ENCODE measurements at places on chromosomes 3 and 15. TPM values are rescaled to one million over a fixed set of nuclear protein-coding genes. Genes with fewer than 3 reads are reported as not detected.

- peak; percentile 43 for DNase-seq
These were observed 63.0 kb downstream of the ARHGAP31 start for GRCh38 chr3:119357190-119357589.

GRCh38 chr15:66819084-66819483, 117.0 kb downstream of the SMAD6 start:
- no peak for DNase-seq

DNA sequence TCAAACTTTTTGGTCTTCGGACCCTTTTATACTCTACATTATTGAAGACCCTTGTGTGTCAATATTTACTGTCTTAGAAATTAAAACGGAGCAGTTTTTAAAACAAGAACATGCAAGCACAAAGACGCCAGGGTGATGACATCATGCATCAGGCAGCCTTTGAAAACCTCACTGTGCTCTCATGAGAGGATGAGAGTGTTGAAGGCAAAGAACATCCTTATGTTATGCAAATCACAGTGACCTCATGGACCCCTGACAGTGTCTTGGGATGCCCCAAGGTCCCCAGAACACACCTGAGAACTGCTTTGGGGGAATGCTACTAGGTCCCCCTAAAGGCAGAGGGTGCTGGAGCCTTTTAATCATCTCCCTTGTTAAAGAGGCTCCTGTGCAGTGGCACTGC, 51.6 kb downstream of the CHDH start:
- DNase-seq, result no peak

GRCh38 chr3:183824761-183825455, 469 bp downstream of the MAP6D1 start:
- DNase-seq, result peak; percentile 48

DNA sequence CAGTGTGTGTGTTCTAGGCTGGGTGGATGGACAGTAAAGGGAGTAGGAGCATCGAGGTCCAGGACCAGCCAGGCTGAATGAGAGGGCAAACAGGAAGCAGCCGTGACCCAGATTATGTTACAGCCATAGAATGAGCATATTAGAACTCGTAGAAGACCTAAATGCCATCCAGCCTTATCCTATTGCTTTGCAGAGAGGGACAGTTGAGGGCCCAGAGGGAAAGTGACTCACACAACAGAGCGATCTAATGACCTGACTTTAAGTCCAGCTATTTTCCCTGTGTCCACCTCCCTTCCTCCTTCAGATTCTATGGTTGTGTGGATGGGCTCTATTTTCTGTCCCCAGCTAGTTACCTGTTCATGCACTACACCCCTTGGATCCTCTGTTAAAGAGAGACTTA, 634.1 kb upstream of the TBL1XR1 start:
- no peak for DNase-seq

The EPHA3 gene
- 1.9 TPM for total RNA-seq

The MST1R gene
- total RNA-seq, result 2.3 TPM

The TBC1D5 gene
- total RNA-seq, result 27.1 TPM

The CIDEC gene
- 2.5 TPM for total RNA-seq
